ENCODE measurements at places on chromosomes 7 and 10.

GRCh38 chr7:105429746-105430612 is 41.3 kb upstream of the SRPK2 start:
- DNase-seq = no peak

DNA sequence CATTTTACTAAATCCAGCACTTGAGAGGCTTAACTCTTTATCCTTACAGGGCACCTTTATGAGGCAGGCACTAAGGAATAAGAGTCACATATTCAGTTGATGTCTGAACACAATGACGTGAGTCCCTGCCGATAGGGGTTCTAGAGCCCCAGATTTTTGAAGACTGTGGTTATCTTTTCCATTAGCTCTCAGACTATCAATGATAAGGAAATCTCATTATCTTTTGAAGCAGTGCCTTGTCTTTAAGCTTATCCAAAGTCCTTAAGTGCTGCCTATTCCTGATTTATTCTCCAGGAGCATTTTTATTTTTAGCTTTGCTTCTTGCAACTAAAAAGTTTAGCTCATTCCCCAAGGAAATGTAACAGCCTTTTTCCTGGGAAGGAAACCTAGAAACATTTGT is 444.1 kb upstream of the LRRN3 start:
- DNase-seq = no peak

DNA sequence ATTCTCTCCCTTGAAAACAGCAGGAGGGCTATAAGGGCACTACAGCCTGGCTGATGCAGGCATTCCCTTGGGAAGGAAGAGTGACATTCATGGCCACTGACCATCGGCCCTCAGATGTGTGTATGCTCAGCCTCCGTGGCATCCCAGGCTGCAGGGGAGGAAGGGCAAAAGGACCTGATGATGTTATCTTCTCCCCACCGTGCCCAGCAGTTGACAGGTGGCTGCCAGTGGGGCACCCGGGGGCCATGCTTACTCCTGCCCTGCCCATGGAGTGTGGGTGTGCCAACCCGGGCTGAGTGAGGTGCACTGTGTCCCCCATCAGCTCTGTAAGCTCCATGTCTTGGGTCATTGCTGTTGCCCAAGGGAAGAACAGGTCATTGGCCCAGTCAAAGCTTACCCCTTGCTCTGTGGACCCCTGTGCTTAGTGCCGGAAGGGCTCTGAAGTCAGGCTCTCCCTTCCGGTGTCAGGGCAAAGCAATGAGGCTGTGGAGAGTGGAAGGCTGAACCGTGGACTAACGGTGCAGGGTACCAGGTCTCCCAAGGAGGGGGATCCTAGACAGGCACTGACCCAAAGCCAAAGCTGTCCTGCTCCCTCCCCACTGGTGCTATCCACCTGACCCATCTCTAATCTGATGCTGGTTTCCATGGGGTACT is 92.2 kb downstream of the CCDC3 start:
- no peak for DNase-seq

DNA sequence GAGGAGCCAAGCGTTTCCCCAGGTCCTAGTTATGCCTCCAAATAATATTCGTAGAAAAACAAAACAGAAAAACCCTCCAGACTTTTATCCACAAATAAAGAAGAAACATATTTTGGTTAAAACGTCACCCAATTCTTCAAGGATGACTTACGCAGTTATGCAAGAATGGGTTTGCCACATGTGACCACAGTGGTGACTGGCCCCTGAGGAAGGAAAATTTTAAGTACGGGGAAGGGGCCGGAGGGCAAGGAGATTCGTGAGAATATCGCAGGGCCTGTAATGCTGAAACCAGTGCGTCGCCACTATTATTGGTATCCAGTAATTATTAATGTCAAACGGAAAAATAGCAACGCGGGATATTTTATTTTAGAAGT is 537 bp upstream of the MRPS24 start:
- no peak for DNase-seq

GRCh38 chr7:23012186-23012585 is 1.7 kb downstream of the HYCC1 start:
- no peak for DNase-seq

GRCh38 chr10:15542817-15543216 is 171.7 kb upstream of the FAM171A1 start:
- no peak for DNase-seq

DNA sequence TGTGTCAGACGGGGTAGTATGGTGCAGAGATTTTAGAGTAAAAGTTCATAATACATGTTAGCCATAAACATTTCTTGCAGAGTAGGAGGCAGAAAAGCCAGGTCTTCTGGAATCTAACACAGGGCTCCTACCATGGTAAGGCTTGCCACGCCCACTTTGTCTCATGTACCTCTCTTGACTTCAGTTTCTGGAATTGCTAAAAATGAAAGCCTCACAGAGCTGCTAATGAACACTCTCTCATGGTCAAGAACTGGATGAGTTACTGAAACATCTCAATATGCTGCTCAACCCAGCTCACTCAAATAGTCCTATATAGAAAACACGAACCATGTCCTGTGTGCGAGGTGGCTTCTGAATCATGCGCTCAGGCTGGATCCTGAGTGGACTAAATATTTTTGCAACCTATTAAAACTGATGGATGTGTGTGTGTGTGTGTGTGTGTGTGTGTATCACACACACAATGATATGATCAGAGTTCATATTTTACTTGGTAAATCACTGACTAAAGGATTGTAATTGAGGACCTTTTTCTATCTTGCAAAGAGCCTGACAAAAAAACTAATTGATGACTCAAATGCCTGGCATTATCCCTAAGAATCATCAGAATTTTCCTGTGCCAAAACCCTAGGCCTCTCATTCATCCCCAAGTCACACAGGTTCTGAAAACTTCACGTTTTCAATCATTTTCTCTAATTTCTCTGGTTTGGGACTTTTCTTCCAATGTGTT is 1306.6 kb downstream of the XPNPEP1 start:
- DNase-seq = no peak

- DNase-seq = no peak
Observed at GRCh38 chr10:114311023-114311422, 72.0 kb downstream of the VWA2 start.

DNA sequence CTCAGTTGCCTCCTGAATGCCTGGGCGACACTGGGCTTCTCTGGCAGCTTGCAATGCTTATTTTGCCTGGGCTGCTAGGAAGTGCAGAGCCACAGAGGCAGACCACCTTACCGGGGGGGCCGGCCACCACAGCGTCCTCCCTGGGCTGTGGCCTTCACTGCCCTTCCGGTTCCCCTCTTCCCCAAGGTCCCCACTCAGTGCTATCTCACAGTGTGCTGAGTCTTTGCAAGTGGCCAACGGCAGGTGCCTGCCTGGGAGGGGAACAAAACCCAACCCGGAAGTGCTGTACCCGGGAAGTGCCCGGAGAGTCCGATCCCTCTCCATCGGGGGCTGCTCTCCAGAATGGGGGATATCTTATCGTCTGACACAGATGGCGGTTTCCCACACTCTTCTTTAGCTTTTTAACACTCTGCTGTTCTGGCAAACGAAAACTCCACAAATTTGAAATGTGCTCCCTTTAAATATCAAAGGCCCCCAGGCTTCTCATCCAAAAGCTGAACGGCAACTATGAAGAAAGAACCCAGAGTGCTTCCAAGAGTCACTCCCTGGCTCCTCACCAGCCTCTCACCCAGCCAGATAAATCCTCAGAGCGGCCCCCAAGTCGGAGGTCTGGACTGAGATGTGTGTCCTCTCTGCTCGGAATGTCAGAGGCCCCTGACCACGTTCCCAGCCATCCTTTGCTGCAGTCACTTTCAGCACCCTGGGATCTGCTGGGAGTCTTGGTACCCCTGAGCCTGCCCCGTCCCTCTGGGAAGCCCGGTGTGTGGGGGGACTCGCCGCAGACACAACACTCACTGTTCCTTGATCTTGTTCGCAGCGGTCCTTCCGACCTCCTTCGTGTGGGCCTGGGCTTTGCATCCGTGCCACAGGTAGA is 165.1 kb downstream of the SVIL start:
- no peak for DNase-seq

DNA sequence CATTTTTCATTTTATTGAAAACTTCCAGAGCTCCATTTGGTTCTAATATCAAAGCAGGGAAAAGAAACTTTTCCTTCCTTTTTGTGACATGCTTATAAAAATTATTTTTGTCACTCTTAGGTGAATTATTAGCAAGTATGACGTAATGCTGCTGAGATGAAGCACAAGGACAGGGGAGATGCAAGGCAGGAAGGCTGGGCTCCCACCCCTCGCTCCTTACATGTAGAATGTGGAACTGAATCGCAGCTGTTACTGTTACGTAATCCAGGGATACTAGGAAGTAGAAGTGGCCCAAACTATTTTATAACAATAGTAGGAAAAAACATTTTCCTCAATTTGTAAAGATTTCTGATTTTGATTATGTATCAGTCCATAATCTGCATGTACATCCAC is 17.1 kb upstream of the GTPBP4 start:
- DNase-seq = no peak

DNA sequence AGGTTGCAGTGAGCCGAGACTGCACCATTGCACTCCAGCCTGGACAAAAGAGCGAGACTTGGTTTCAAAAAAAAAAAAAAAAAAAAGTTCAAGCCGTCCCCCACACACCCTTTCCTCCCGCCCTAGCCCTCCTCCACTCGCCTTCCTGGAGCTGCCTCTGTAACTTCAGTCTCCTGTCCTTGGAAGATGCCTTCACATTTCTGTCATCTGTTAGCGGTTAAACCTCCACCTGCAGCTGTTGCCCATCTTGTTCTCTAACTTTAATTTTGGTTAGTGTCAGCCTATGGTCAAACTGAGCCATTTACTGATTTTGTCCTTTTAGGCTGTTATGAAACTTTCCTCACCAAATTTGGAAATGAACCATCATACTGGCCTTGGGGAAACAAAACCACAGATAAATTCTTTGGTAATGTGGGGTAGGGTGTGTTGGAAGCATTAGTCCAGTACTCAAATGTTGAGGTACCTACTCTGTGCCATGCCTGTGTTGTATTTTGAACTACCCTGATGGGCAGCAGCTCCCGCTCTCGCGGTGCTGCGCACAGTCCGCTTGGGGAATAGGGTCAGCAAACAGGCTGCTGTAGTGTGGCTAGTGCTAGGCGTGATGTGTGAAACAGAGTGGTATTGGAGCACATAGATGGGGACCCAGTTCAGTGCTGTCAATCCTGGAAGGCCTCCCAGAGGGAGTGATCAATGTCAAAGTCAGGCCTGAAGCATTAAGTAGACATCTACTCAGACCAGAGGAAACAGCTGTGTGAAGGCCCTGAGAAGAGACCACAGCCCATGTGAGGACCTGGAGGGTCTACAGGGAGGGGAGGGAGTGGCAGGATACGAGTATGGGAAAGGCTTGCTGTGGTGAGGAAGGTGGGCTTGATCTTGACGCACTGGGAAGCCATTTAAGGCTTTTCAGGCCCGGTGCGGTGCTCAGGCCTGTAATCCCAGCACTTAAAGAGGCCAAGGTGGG is 26.9 kb downstream of the SFXN4 start:
- DNase-seq = no peak

- DNase-seq = no peak
Observed at GRCh38 chr10:50552308-50552707, 71.4 kb downstream of the SGMS1 start.
